ENCODE measurements at places on chromosomes 4 and X.

- no peak for DNase-seq
These were observed 1742.8 kb downstream of the PCDH7 start for GRCh38 chr4:32462944-32463343.

GRCh38 chr4:154491341-154492271 is at the start of gene DCHS2:
Gene DCHS2 (minus strand): TSS chr4:154491799. CDS start chr4:154491355, 444 bp downstream.
- no peak for DNase-seq

- no peak for DNase-seq
These were observed 2.2 kb downstream of the NHS start for GRCh38 chrX:17377091-17377717.

GRCh38 chr4:112509243-112510141 is 6.5 kb downstream of the NEUROG2 start:
- DNase-seq = no peak

DNA sequence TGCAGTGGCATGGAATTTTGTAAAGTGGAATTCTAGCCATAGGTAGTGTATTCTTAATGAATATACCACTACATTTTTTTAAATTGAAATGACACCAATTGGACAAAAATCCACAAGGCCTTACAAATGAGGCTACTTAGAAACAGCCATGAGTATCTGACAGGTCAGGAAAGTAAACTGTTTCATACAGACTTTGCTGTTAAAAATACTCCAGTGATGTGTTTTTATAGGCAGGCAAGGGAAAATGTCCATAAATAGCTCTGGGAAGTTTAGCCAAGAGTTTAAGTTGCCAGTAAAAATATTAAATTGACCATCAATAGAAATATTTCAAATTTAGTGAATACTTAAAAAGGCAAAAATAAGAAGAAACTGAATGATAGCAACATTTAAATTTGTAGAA is 41.8 kb upstream of the PDLIM5 start:
- no peak for DNase-seq

- DNase-seq = no peak
These were observed 3.4 kb downstream of the YTHDC1 start for GRCh38 chr4:68346461-68346860.

- no peak for DNase-seq
These were observed 137.3 kb upstream of the FTHL17 start for GRCh38 chrX:31209005-31209628.

DNA sequence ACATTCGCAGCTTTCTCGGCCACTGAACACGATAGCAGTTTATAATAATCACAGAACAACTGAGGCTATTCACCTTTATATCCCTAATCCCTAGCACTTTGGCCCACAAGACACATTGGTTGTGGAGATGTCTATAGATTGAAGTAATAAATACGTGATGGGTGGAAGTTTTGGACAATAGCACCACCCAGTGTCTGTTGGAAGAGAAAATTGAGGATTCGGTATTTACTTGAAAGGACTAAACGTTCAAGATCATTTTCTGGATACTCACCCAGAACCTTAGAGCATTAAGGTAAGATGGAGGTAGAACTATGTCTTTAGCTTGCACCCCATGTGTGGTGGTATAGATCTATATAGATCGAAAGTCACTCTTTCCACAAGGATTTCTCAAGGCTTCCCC is 787 bp upstream of the TMSB15A start:
- no peak for DNase-seq

DNA sequence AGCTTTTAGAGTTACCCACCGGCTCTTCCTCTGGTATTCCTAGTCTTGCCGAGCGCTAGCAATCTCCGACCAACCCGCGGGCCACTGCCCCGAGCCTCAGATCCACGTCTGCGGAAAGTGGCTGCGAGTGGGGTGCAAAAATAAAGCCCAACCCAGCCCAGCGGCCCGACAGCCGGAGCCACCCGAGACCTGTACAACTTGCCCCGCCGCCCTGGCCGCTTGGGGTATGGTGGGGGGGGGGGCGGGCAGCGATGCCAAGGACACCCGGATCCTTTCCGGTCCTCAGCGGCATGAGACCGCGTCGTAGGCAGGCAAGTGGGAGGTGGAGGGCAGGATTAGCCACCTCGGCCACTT is 1.6 kb downstream of the SLITRK4 start:
- no peak for DNase-seq

DNA sequence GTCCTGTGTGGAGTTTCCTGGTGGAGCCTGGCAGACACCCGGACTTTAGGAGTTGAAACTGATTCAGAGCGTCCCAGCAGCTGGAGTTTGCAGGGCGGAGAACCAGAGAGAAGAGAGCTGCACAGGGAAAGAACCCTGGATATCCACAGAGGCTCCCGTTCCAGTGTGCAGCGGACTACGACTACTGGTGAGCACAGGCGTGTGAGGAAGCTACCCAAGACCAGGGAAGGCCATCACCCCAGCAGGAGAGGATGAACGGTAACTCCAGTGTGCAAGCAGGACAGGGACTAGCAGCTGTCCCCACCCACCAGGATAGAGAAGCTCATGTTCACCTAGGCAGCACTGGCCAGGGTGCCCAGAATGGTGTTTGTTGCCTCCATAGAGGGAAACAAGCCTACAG is 2.3 kb downstream of the LAGE3 start:
- DNase-seq = no peak

DNA sequence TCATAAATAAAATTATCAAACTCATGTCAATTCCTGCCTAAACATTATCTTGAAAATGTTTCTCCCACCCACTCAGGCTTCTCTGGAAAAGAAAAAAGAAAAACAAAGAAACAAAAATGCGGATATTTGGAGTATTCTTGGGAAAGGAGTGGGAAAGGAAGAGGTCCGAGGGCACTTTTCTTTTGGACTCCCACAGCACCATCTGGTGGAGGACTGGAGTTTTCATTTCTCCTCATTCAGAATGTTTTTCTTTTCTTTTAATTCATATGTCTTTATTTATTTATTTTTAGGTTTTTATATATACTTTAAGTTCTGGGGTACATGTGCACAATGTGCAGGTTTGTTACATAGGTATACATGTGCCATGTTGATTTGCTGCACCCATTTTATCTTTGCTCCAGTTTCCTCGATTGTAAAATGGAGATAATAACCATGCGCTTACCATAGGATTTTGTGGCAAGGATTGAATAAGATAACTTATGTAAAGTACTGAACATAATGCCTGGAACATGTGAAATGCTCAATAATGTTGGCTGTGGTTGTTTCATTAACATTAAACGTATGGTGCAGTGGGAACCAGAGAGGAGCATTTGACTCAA is 8.0 kb upstream of the KCNE5 start:
- no peak for DNase-seq

DNA sequence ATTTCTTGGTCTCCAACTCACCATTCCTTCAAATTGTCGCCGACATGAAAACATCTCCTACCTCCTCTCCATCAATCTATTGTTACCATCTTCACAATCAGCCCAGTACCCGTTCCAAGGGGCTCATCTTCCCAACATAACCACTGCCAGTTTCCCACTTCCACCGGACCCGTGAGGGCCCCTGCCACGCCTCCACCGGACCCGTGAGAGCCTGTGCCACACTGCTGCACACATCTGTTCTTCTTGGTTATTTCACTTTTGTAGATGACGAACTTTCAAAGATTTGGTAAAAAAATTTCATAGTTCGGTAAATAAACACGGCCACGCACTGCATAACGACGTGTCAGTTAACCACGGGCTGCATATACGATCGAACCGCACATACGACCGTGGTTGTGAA is 65.0 kb downstream of the FAT1 start:
- no peak for DNase-seq

- no peak for DNase-seq
These were observed 140.0 kb downstream of the IDS start for GRCh38 chrX:149365061-149365460.

DNA sequence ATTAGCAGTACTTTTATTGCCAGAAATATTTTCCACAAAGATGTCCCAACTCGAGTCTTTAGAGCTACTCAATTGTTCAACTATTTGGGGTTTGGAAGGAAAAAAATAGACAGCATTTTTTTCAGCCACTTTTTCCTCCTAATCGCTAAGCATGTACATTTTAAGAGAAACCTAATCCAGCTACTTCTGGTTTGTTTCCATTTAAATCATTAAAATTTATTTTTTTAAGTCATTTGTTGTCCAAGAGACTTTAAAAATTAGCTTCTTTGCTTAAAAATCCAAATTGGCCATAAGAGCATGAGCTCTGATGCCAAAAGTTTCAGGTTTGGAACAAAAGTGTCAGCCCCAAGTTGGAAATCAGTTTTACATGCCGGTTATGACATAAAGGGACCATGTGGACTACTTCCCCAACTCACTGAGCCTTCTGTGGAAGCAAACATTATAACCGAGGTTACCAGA is 186.3 kb upstream of the INTU start:
- DNase-seq = no peak

- DNase-seq = no peak
These were observed at the start of gene HTR2C for GRCh38 chrX:114583646-114584374. Gene HTR2C (plus strand): TSS chrX:114584086. CDS start chrX:114726937, 142,851 bp downstream.

DNA sequence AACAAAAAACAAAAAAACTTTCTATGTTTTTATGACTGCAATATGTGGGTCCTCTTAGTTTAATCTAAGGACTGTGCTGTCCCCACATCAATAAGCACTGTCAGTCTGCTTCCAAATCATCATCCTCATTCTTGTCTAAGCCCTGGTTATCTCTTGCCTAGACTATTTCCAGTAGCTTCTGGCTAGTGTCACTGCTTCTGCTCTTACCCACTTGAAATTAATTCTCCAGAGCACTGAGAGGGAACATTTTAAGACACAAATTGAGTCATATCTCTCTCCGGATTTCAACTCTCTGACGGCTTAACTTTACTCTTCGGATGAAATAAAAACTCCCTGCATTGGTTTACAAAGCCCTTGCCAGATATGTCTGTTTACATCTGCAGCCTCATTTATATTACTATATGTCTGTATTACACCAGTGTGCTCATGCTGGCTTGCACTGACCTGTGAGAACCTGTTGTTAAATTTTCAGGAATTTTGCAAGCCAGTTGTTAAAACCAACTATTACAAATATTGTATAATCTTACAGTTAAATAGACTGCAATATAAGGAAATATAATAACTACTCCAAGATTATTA is 345.9 kb downstream of the ADGRL3 start:
- DNase-seq = no peak

- DNase-seq = no peak
These were observed 879.6 kb upstream of the PCDH10 start for GRCh38 chr4:132269303-132269990.

GRCh38 chr4:26930964-26931363 is 70.3 kb downstream of the STIM2 start:
- DNase-seq = no peak

- DNase-seq = no peak
These were observed 1559.6 kb upstream of the IGFBP7 start for GRCh38 chr4:58669783-58670182.

DNA sequence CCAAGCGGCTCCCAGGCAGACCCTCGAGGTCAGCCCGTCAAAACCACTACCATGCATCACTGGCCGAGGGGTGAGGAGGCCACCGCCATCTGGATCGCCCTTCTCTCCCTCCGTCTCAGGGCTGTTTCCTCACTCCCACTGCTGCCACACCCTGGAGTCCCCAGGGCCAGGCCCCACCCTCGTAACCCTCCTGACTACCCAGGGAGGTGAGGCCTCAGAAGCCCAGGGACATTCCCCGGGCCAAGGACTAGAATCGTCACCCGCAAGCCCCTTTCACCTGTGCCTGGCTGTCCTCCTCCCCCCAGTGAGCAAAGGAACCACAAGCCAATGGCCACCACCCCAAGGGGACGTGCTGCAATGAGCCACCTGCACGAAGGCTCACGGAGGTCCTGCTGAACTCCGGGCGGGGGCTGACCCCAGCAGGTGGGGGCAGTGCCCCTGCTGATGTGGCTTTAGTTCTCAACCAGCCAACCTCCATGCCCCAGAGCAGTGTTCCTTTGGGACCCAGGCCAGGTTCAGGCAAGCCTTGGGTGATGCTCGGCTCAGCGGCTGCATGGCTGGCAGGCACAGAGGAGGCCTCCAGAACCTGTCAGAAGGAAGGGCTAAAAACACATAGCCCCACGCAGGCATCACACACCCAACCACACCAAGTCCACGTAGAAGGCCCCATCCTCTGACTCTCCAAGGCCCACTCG is 23.8 kb downstream of the PPP2R2C start:
- no peak for DNase-seq

DNA sequence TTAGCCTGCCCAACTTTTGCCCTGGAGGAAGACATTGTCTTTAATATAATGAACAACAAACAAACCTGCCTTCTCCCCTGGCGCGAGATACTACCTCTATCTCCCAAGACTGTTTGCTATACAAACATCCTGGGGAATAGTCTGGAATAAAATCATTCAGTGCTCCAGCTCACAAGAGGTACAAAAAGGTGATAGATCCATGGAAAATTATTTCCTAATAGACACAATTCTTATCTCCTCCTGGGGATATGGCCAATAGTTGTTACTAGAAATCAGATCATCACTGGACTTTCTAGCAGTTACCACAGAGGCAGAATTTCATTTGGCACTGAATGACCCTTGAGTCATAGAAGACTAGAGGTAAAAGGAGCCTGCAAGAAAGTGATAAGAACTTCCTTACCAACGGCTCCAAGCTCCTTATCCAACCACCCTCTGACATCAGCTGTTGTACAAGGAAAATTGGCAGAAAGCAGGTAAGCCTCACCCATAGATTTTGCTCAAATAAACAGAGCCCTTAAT is 38.1 kb downstream of the MID1 start:
- no peak for DNase-seq
